ENCODE measurements at places on chromosomes 5 and 9. TPM values are rescaled to one million over a fixed set of nuclear protein-coding genes. Genes with fewer than 3 reads are reported as not detected.

Gene DAB2
- total RNA-seq = 0.50 TPM

Gene AQP3
- total RNA-seq = 3.8 TPM

Gene PAX5
- total RNA-seq = 1.8 TPM

Gene FYB1
- total RNA-seq = 161 TPM

Gene MAST4
- total RNA-seq = 41.7 TPM

Gene MAMDC2
- not detected for total RNA-seq

DNA sequence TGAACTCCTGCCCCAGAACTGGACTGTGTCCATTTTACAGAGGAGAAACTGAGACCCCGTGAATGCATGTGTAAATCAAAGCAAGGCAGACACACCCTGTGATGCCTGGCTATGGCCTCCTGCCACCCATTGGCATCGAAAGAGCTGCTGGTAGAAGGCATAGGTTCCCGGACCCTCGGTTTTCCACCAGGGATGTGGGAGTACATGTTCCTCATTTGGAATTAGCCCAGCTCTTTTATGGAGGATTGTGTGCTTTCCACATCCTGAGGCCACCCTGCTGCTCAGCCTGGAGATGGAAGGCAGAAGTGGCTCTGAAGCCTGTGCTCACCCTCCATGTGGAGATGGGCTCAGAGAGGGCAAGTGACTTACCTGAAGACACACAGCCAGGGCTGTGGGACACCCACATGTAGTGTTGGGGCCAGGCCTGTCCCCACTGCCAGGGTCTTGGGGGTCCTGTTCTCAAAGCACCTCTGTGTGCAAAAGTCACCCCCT, 2.8 kb downstream of the SUSD3 start:
- no peak for DNase-seq

- no peak for DNase-seq
Observed at GRCh38 chr5:65663804-65664521, 39.1 kb downstream of the SHLD3 start.

DNA sequence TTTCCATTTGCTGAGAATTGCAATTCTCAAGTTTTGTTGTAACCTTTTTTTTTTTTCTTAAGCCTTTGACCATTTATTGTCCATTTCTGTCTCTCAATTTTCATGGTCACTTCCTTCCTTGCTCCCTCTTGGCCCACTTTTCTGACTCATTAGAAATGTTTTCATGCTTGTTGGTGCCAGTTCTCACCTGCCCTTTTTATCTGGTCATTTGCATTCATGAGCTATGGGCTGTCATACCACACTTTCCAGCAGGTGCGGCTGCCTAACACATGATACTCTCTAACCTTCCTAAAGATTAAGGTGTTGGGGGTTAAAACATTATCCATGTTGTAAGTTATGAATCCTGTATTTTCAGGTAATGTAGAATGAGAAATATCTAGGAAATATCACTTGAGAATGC, 150.5 kb upstream of the TLX3 start:
- DNase-seq = no peak

- DNase-seq = no peak
Observed at GRCh38 chr5:94901191-94901979, 282.9 kb downstream of the SLF1 start.

- peak; percentile 15 for DNase-seq
Observed at GRCh38 chr9:37752642-37753488, 740 bp upstream of the TRMT10B start.

- no peak for DNase-seq
Observed at GRCh38 chr5:180349391-180349790, 3.7 kb downstream of the GFPT2 start.

DNA sequence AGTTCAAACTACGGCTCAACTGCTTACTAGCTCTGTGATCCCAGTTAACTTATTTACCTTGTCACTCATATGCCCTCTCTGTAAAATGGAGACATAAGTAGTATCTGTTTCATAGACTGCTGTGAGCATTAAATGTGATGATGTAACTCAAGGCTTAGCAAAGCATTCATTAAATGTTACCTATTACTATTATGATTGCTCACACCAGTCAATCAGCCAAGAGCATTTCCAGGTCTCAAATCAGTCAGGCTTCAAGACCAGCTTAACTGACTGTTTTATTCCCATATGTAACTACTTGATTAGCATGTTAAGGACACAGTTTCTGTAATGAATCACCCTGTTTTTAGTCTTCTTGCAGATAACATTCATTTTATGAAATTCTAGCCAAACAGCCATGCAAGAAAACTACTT, 413.3 kb downstream of the MLLT3 start:
- DNase-seq = peak; percentile 9

- DNase-seq = no peak
Observed at GRCh38 chr9:127910613-127911205, 6.1 kb downstream of the ST6GALNAC4 start.

- no peak for DNase-seq
Observed at GRCh38 chr9:37840560-37841194, 40.1 kb downstream of the DCAF10 start.

GRCh38 chr9:126379661-126380360, 53.2 kb downstream of the MVB12B start:
- DNase-seq = no peak

Measured in activated naive CD4-positive, alpha-beta T cell treated with anti-CD3 and anti-CD28 coated beads, Interleukin-2, amount 50 U/mL, for 72 hours (primary cell).